Eye (tissue), 1 donor: ENCODE measurements at places on chromosomes 2 and 18.

GRCh38 chr2:177721818-177722567, 329.4 kb downstream of the AGPS start:
- no peak for DNase-seq

GRCh38 chr2:221465776-221466175, 106.3 kb downstream of the EPHA4 start:
- no peak for DNase-seq

GRCh38 chr2:166436189-166436588, 57.9 kb downstream of the SCN7A start:
- DNase-seq, result no peak

DNA sequence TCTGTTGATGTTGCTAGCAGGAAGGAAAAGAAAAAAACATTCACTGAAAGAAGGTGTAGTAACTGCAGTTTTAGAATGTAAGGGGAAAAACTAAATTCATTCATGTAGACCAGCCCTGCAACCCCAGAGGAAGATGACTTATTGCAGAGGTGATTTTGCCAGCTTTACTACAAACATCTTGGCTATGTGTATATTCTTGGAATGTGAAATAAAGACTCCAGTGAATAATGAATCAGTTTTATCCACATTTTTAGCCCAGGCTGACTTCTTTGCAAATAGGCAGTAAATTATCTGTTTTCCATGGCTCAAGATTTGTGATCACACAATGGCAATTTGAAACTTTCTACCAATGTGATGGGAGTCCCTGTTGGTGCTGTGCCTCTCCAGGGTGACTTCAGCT, 206.1 kb upstream of the SETBP1 start:
- no peak for DNase-seq

DNA sequence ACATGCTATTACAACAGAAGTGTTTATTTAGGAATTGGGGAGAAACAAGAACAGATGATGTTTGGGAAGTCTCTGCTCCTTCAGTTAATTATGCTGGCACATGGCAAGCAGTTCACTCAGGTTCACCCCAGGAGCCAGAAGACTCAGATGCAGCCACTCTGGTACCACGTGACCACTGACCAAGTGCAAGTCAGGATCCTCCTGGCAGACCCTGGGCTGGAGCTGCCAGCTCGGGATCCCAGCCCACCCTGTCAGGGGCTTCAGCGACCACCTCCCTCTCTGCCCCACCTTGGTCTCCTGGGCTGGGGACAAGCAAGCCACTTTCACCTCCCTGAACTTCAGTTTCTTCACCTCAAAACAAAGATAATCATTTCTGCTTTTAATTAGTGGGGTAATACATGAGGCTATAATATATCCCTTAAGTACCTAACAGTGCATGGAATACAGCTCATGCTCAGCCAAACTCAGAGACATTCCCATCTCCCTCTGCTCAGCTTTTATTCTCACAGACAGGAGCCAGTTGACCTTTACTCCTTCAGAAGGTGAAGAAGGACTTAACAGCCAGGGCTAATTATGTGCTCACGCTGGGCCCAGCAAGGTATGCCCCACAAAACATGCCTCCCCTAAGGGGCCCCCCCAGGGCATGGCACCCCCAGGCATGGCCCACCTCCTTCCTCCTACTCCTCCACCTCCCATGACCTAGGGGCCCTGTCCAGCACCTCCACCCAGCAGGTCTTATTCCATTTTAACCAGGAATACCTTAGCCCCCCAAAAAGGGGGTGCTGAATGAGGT, 11.8 kb downstream of the CRACDL start:
- no peak for DNase-seq

- DNase-seq, result no peak
Measured at GRCh38 chr2:223523551-223524001, 78.6 kb downstream of the SCG2 start.
